ENCODE measurements at places on chromosomes 6 and 20.
A peak's percentile ranks its signal among the peaks of the same experiment; 100 is the strongest.

GRCh38 chr6:26473758-26474438 lies 16.1 kb downstream of the BTN2A1 start:
- DNase-seq: peak; percentile 89

DNA sequence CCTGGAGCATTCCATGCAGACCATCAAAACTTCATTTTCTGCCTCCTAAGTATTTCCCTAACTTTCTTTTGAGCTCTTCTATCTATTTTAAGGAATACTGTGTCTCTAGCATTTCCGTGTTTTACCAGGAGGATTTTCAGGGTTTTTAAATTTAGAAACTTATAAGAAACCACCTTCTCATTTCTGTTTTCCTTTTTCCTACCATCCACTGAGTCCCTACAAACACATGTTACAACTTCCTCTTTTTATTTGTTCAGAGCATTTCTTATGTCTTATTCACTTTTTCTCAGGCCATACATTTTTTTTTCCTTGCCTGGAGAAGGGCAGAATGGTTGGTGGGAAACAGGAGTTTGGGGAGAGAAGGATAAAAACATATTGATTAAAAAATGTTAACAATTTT lies 130.0 kb upstream of the BMP5 start:
- DNase-seq: no peak

GRCh38 chr20:54680872-54681619 lies 205.7 kb downstream of the DOK5 start:
- peak; percentile 14 for DNase-seq

DNA sequence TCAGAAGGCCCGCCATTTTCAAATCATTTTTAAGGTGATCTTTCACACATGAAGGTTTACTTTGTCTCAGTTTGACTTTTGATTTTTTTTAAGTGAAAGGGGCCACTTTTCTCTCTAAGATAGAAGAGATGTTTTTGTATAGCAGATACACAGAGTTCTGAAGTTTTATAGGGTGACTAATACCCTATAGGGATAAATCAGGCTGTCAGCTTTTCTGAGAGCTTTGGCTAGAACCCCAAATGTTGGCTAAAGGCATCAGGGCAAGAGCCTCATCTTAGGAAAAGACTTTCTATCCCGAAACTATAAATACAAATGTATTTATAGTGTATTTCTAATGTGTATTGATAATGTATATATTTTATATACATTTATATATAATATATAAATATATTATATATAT lies 181.4 kb downstream of the TBX18 start:
- DNase-seq: no peak

GRCh38 chr6:130140084-130140483 lies 82.7 kb downstream of the SAMD3 start:
- no peak for DNase-seq

DNA sequence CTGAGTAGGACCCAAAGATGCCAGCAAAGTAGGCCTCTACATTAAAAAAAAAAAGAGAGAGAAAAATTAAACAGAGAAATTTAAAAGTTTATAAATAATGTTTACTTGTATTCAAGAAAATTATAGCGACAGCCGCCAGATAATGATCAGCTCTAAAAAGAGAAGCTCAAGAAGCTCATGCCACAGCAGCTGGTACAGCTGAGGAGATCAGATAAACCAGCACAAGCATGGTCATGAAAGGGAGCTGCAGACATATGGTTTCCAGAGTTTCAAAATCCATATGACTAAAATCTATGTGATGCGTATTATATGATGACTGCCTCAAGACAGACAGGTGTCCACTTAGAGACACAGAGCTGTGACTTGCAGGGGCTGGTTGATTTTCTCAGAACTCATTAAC lies 13.6 kb upstream of the HLA-C start:
- no peak for DNase-seq

- DNase-seq: no peak
Measured at GRCh38 chr20:37376324-37376723, 30.4 kb downstream of the SRC start.

DNA sequence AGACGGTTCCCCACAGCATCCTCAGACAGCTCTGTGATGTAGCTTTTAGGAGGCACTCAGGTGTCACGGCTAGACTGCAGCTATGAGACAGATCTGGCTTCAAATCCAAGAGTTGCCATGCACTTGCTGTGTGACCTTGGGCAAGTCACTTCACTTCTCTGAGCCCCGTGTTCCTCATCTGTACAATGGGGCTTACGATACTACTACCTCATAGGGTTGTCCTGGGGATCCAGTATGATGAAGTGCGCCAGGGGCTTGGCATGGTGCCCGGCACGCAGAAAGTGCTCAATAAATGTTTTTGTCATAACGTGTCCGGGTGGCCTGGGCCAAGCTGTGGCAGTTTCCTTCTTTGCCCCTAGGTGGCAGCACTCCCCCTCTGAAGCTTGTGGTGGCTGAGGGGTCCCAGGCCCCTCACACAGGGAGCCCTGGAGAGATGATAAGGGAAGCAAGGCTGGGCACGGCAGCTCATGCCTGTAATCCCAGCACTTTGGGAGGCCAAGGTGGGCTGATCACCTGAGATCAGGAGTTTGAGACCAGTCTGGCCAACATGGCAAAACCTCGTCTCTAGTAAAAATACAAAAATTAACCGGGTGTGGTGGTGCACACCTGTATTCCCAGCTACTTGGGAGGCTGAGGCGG lies 19.1 kb upstream of the CHMP4B start:
- DNase-seq: peak; percentile 15

All from Ammon's horn (tissue), 1 donor.